ENCODE measurements at places on chromosomes 6 and 20.
A peak's percentile ranks its signal among the peaks of the same experiment; 100 is the strongest.

- DNase-seq, result no peak
Measured at GRCh38 chr6:21317642-21318041, 275.9 kb upstream of the SOX4 start.

DNA sequence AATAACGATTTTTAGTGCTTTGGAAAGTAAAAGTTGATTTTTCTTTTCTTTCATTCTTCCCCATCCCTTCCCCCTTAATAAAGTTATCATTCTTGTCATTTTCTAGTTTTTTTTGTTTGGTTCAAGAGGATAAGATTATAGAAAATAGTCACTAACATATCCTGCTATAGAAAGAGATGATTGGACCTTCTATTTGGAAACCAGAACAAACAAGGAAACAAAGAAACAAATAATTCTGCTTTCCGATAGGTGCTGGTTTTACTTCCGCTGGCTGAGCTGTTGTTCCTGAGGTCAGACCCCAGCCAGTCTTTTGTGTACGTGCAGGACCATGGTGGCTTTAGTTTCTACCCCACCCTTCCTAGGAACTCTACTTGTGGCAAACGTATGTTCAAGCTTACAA lies at the start of gene CDH26:
CDH26 (plus strand) TSS at position 301 of the 400 bp plus-strand sequence. CDS start 304 bp downstream, outside the sequence.
- no peak for DNase-seq

DNA sequence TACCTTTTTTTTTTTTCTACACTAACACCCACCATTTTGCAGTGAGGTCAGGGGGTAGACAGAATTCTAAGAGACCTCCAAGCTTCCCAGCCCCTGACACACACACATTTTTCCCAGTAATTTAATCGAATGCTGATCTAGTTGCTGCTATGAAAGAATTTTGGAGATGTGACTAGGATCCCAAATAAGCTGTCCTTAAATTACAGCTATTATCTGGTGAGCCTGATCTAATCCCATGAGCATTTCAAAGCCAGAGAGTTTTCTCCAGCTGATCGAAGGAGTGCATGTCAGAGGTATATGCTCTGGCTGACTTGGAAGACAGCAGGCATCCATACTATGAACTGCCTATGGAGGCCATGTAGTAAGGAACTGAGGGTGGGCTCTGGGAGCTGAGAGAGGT lies 503.8 kb upstream of the MARCKS start:
- DNase-seq, result no peak

DNA sequence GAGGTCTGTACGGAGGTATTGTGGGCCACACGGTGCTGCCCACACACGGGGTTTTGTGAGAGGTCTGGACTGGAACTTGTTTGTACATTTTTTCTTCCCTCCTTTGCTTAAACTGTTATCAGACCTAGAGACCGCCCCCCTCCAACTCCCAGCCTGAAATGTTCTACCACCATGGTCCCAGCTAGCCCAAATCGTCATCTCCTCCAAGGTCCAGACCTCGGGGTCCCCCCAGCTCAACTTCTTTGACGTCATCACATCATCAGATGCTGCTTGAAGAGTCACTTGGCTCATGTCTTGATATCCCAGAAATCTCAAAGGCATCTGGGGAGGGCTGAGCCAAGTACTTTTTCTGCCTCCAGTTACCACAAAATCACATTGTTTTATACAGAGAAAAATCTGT lies 2.8 kb upstream of the CCDC170 start:
- DNase-seq, result no peak

- no peak for DNase-seq
Measured at GRCh38 chr20:48455651-48456365, 372.0 kb downstream of the PREX1 start.

DNA sequence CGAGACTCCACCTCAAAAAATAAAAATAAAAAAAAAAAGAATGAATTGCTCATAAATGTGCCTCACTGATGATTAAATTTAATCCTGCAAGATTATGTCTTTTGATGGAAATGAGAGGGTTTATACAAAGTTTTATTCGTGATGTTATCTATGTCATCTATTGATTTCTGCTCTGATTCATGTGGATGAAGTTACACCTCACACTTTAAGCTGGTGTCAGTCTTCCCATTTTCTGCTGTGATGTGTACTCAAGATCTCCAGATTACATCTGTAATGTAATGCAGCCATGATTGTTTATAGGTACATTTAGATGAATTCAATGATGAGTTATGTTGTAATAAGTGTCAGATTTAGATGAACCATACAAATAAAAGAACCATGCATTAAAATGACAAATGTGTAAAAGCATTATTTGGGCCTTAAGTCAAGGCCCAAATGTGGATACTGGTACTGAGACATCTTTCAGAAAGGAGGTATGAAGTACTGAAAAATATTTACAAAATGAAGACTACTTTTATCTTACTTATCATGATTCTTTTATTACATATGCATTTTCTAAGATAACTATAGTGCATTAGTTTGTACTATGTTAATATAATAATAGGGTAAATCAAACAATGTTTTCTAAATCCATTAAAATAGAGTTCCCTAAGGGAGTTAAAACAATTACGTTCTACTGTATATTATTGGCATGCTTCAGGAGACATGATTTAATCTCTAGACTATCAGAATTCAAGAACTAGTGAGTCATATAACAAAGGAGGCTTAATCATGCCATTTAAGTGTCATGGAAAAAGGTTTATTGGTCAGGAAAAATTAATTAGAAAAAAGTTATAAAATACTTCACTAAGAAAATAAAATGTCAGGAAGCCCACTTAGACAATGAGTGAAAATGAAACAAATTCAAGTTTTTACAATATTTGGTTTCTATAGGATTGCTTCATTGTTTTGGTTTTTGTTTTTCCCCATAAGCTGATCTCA lies 34.5 kb downstream of the HCRTR2 start:
- no peak for DNase-seq

GRCh38 chr20:37622728-37623127 lies 71.1 kb upstream of the CTNNBL1 start:
- DNase-seq, result no peak

DNA sequence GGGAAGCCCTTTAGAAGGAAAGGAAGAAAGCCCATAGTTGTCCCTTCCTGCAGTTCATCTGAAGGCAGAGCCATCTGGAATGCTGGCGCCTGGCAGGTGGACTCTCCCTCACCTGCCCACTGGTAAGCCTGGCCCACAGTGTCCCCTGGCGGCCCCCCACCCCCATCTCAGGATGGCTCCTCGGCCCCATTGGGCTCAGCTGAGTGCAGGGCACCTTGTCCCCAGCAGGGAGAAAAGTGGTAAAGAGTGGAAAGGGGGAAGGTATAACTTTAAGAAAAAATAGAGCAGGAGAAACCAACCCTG lies 12.6 kb downstream of the SS18L1 start:
- DNase-seq, result no peak

DNA sequence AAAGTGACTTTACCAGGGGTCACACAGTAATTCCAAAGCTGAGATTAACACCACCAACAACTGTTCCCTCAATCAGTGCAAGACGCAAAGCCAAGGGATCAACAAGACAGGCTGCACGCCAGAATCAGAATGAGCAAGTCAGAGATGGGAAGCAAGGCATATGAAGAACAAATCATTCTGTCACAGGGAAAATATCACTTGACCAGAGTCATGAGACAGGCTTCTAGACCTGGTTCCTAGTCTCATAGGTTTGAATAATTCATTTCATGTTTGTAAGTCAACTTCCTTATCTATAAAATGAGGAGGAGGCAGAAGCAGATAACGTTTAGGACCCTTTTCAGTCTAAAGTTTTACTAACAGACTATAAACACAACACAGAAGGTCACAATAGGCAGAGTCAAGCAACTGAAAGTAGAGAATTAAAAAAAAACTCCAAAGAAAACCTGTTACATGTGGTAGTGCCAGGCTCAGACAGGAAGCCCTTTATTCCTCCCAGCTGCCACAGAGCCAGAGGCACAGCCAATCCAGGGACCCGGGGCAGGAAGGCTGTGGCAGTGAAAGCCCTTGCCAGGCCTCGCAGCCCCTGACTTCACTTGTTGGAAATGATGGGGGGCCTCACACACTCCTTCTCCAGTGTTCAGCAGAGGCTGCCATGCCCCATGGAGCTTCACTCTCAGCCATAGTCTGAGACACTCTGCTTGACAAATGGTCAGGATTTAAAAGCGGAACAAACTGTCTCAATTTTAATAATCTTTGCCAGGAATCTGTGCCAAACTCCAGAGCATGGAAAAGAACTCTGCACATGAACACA lies 29.2 kb upstream of the DST start:
- no peak for DNase-seq

DNA sequence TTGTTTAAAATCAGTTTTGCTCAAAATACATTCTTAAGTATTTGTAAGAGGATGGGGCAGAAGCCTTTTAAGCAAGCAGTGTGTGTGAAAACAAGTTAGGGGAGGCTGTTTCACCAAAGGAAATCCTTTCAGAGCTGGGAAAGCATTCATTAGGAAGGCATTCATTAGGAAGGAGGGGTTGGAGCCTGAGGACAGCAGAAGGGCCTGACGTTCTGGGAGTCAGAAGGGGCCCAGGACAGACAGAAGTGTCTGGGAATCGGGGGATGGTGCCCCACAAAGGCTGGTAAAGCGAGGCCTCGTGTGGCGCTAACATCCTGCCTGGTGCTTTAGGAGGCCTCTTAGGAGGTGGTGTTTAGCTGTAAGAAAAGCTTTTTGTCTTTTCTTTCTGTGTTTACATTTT lies 80.6 kb upstream of the NXT1 start:
- no peak for DNase-seq

DNA sequence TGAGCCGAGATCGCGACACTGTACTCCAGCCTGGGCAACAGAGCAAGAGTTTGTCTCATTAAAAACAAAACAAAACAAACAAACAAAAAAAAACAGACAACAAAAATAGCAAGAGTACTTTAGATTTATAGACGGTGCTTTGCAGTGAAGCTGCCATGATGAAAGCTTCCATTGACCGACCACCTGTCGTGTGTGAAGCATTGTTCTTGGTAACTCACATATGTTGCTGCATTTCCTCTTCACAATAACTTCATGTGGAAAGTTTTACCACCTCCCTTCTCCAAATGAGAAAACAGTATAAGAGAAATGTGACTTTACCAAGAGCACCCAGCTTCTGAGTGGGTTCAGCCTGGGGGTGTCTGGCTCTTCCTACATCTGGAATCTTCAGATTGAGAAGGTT lies 56.4 kb upstream of the PTGIS start:
- no peak for DNase-seq

- no peak for DNase-seq
Measured at GRCh38 chr6:35576682-35577081, 64.0 kb upstream of the TULP1 start.

GRCh38 chr20:13342469-13343242 lies 121.6 kb downstream of the ISM1 start:
- DNase-seq, result no peak

GRCh38 chr6:126069449-126069848 lies 83.1 kb downstream of the TRMT11 start:
- DNase-seq, result no peak

GRCh38 chr20:54476169-54477009 lies 996 bp downstream of the DOK5 start:
- no peak for DNase-seq

DNA sequence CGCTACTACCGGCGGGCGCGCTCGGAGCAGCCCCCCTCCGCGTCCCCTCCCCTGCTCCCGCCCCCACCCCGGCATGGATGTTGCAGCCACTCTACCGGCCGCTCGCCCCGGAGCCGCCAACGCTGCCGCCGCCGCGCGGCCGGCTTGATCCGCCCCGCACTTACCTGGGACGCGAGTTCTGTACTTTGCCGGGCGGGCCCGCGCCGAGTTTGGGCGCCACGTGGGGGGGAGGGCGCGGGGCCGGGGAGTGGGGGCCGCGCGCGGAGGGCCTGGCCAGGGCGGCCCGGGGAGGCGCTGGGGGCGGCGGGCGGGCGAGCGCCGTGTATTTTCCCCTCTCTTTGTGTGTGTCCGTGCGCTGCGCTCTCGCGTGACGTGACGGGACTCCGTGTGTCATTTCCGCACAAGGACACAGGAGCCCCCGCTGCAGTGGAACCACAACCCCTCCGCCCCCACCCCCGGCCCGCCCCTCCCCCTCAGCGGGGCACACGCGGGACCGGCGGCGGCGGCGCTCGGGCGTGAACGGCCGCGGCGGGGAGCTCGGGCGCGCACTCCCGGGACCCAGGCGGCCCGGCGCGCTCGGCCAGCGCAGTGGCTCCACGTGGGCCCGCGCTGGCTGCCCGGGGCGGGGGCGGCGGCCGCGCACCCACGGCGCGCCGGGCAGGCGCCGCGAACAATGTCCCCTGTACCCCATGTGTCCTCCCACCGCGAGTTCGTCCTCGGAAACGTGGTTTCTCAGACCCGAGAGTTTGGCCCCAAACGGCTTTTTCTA lies at the start of gene BEND3:
BEND3 (minus strand) TSS at position 590 of the 769 bp plus-strand sequence. CDS start 16,230 bp downstream, outside the sequence.
- peak; percentile 59 for DNase-seq

- no peak for DNase-seq
Measured at GRCh38 chr6:152458648-152459644, 178.2 kb downstream of the SYNE1 start.

GRCh38 chr20:49510562-49511122 lies 28.2 kb upstream of the KCNB1 start:
- no peak for DNase-seq

GRCh38 chr6:96152114-96152708 lies 136.4 kb downstream of the FUT9 start:
- DNase-seq, result no peak

GRCh38 chr20:23640671-23641667 lies 3.2 kb upstream of the CST3 start:
- no peak for DNase-seq

DNA sequence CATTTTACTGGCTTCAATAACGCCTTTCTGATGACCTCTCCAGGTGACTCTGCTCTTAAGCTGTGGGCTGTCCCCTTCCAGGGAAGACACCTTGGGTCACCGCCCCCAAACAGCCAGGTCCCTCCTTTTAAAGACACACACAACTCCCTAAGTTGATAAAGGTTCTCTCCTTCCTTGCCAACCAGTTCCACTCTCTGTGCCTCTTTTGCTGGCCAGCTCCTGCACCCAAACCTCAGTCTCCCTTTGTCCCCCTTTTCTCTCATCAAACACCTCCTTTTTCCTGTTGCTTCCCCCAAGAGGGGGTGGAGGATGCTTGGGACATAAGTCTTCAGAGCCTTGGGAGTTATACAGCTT lies 1.0 kb downstream of the NCOA6 start:
- peak; percentile 74 for DNase-seq

GRCh38 chr20:51326201-51326819 lies 216.2 kb downstream of the NFATC2 start:
- DNase-seq, result no peak

DNA sequence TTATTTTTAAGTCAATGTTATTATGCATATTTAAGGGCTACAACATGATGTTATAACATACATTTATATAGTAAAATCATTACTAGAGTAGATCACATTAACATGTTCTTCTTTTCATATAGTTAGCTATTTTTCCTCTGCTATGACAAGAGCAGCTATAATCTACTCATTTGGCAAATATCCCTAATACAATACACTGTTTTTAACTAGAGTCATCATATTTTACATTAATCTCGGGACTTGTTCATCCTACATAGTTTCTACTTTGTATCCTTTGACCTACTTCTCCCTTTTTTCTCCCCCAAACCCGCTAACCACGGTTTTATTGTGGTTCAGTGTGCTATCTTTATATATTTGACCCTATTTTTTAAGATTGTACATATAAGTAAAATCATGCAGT lies 249.0 kb downstream of the EPM2A start:
- DNase-seq, result no peak
